ENCODE measurements at places on chromosomes 2 and 18.
A peak's percentile ranks its signal among the peaks of the same experiment; 100 is the strongest.

DNA sequence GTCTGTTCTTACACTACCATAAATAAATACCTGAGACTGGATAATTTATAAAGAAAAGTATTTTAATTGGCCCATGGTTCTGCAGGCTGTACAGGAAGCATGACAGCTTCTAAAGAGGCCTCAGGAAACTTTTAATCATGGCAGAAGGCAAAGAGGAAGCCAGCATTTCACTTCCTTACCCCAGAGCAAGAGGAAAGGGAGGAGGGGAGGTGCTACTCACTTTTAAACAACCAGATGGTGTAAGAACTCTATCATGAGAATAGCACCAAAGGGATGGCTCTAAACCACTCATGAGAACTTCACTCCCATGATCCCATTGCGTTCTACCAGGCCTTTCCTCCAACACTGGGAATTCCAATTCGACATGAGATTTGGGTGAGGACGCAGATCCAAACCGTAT is 344.4 kb upstream of the SLC39A10 start:
- no peak for DNase-seq

DNA sequence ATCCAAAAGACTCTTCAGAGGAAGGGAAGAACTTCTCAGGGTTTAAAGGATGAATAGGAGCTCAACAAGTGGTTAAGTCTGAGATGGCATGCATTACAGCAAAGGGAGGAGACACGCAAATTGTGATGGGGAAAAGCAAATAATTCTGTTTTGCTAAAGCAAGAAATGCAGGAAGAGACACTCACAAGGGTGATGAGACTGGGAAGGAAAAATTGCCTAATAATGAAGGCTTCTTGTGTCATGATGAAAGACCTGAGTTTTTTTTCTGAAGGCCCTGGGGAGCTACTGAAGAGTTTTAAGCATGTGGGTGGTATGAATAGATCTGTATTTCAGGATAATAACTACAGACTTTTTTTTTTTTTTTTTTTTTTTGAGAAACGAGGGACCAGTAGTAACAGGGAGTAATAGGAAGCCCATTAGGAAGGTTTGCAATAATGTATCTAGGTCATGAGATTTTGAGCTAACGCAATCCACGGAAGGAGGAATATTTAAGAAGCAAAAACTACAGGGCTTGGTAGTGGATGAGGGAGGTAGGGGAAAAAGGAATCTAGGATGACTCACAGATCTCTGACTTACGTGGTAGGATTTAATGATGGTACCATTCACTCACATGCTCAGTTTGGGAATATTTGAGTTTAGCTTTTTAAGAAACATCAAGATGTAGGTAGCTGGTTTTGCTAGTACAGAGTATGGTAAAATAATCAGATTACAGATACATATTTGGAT is 16.0 kb upstream of the SERPINB3 start:
- DNase-seq = peak; percentile 51

DNA sequence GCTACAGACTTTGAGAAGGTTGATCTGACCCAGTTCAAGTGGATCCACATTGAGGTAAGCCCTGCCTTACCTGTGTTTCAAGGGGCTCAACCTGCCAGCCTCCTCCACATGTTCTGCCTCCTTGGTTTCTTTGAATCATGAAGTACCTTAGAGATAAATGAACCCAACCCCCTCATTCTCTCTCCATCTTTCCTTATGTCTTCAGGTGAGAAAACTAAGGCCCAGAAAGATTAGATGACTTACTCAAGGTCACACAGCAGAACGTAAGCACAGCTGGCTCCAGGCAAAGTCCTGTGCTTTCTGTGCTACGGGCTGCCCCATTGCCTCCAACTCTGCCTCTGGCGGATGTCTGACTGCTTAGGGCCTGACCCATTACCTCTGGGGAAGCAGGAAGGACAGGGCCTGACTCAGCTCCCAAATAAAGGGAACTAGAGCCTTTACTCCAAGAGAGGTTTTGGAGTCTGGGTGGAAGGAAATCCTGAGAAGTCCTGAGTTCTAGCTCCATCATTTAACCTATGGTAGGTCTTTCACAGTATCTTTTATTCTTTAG is 10.3 kb downstream of the KHK start:
- DNase-seq = no peak

GRCh38 chr2:81481242-81481993 is 1176.9 kb upstream of the LRRTM1 start:
- DNase-seq = peak; percentile 26

- no peak for DNase-seq
Observed at GRCh38 chr18:26746826-26747475, 118.6 kb downstream of the AQP4 start.

- DNase-seq = no peak
Observed at GRCh38 chr18:60134806-60135205, 235.0 kb downstream of the PMAIP1 start.

DNA sequence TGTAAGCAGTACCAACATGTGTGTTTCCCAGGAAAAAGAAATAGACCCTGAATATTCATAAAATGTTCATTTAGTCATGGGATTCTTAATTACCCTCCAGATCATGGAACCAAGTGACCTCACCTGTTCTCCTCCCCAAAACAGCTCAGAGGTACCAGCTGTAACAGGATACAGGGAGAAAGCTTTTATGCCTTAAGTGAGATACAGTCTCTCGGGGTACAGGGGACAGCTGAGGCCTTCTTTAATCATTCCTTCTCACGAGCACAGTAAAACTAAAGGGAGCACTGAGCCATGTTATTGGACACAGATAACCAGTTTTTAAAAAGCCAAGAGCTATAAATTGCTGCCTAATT is 16.6 kb downstream of the EPHA4 start:
- no peak for DNase-seq

- DNase-seq = no peak
Observed at GRCh38 chr18:63261029-63261428, 58.5 kb downstream of the BCL2 start.

GRCh38 chr2:160156665-160157064 is 43.4 kb downstream of the ITGB6 start:
- DNase-seq = no peak

- no peak for DNase-seq
Observed at GRCh38 chr18:26134107-26134506, 438 bp downstream of the PSMA8 start.

GRCh38 chr2:148110184-148110583 is 89.3 kb downstream of the MBD5 start:
- DNase-seq = no peak

DNA sequence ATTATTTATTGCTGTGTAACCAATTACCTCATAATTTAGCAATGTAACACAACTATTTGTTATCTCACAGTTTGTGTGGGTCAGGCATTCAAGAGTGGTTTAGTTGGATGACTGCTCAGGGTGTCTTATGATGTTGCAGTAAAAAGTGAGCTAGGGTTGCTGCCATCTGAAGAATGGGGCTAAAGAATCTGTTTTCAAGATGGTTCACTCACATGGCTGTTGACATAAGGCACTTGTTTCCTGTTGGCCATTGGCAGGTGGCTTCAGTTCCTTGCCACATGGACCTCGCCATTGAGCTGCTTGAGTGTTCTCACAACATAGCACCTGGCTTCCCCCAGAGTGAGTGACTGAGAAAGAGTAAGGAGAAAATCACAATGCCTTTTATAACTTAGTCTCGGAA is 123.2 kb downstream of the TMEM17 start:
- no peak for DNase-seq

GRCh38 chr2:142280831-142281230 is 150.0 kb upstream of the LRP1B start:
- no peak for DNase-seq

DNA sequence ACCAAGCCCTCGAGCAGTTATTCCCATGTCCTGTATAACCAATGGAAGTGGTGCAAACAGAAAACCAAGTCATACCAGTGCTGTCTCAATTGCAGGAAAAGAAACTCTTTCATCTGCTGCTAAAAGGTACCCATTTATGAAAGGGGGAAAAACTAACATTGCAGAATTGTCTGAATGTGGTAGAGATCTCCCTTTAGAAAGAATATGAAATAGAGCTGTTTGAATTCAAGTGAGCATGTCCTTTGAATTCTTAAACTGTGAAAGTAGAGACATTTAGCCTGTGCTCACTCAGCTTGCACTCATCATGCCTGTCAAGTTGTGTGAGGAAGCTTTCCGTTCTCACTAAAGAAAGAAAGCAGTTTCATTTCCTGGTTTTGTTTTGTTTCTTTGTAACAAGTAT is 87.4 kb downstream of the EML4 start:
- DNase-seq = no peak

GRCh38 chr2:148410899-148411298 is 233.7 kb upstream of the EPC2 start:
- DNase-seq = no peak

DNA sequence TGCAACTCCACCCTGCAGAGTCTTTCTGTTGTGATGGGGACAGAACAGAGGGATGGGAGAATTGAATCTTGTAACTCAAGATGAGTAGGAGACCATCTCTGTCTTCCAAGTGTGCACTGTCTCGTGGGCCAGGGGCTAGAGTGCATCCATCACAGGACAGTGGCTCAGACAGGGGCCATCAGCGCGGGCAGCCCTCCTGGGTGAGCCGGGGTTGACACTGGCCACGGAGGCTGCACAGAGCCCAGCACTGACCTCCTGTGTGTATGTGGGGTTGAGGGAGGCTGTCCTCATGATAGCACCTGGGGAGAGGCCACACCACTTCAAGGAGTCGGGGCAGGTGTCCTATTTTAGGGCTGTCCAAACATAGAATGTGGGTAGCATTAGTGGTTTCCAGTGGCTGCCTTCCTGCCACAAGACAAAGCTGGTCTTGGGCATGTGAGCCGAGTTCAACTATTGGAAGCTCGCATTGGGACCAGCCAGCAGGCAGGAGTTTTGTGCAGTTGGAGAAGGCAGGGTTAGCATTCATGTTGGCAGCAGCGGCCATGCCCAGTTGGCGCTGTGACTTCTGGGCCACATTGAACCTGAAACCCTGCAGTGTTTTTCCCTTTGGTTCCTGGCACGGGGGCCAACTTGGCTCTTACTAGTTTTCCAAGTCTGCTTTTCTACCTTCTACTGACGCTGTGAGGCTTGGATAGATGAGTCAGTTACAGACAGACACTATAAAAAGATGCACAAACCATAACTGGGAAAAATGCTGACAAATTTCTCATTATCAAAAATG is 45.3 kb downstream of the ACOXL start:
- DNase-seq = no peak

DNA sequence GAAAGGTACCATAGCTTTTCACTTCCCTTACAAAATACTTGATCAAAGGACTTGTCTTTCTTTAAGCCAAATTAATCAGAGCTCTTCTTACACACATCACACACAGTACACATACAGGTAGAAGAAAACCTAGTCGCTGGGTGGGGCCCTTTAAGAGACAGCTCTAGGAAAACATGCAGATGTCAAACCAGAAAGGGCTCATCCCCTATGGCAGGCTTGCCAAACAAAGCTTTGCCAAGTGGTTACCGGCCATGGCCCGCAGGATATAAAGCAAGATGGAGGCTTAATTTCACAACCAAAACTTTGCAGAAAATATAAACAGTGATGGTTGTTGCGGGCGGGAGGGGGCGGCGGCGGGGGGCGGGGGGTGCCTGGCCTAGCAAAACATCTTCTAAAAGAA is 2156.0 kb upstream of the PIK3C3 start:
- peak; percentile 24 for DNase-seq

DNA sequence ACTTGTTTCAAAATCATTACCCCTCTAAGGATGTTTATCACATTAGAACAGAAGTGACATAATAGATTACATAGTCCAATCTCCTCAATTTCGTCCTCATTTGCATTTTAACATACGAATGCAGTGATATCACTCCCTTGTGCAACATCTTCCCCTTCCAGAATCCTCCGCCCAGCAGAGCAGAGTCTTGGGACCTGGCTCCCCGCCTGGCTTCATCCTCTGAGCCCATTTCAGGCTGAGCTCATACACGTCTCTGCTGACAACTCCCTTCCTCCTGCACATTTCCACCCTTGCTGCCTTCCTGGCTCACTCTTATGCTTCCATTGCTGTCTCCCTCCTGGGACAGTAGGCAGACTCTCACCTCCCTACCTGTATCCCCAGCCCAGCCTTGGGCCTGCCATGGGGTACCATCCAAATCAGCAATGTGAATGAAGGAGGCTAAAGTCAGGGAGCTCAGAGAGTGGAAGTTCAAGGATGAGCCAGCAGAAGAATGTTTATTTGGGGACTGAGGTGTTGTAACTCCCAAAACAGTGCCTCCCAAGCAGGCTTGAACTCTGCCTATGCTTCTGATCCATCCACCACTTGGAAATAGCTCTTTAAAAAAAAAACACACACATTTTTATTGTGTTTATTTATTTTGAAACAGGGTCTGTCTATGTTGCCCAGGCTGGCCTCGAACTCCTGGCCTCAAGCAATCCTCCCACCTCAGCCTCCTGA is 165.2 kb downstream of the TMEM200C start:
- no peak for DNase-seq

DNA sequence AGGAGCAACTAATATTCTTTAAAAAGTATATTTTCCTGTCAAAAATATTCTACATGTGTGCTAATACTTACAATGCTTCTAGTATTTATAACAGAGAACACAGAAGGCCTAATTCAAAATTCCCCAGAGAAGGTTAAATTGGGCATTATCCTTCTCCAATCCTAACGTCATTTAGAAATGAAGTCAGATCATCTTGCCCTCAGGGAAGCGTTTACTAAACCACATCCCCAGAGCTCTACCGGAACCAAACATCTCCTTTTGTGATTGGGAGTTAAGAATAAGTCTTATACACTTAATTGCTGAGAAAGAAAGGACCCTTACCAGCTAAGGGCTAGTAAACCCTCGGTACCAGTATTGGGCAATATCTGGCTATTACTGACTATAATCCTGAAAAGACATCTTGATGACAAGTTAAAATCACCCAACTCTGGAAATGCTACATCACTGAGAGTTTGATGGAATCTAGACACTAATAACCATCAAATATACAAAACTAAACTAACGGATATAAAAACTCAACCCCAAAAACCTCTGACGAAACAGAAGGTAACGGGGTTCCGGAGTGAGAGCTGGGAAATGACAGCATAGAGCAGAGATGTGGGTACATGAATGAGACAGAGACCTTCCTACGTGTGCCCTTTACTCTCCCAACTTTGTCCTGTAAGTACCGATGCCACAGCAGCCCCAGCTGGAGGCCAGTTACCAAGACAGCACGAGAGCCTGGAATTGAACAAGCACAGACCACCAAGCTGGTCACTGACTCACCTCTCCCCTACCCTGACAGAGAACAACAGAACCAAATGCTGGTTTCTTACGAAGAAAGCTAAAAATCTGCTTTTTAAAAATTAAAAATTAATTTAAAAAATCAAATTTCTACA is 35.0 kb downstream of the WDSUB1 start:
- DNase-seq = no peak

GRCh38 chr18:36217348-36217747 is 30.1 kb downstream of the MOCOS start:
- DNase-seq = no peak

DNA sequence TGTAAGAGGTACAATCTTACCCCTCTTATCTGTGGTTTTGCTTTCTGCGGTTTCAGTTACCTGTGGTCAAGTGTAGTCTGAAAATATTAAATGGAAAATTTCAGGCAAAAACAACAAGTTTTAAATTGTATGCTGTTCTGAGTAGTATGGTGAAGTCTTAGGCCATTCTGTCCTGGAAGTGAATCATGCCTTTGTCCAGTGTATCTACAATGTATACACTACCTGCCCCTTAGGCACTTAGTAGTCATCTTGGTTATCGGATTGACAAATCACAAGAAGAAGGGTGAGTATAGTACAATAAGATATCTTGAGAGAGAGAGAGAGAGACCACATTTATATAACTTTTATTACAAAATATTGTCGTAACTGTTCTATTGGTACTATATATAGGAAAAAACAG is 43.5 kb downstream of the RAB3GAP1 start:
- no peak for DNase-seq

GRCh38 chr2:158460632-158461297 is 4.0 kb downstream of the PKP4 start:
- DNase-seq = no peak
